ENCODE measurements at places on chromosomes 6 and 20.

GRCh38 chr6:154460306-154461071, 50.0 kb downstream of the CNKSR3 start:
- DNase-seq, result no peak

- no peak for DNase-seq
Observed at GRCh38 chr6:145139140-145139850, 596.0 kb downstream of the EPM2A start.

GRCh38 chr6:100565439-100566104, 100.9 kb upstream of the SIM1 start:
- DNase-seq, result no peak

DNA sequence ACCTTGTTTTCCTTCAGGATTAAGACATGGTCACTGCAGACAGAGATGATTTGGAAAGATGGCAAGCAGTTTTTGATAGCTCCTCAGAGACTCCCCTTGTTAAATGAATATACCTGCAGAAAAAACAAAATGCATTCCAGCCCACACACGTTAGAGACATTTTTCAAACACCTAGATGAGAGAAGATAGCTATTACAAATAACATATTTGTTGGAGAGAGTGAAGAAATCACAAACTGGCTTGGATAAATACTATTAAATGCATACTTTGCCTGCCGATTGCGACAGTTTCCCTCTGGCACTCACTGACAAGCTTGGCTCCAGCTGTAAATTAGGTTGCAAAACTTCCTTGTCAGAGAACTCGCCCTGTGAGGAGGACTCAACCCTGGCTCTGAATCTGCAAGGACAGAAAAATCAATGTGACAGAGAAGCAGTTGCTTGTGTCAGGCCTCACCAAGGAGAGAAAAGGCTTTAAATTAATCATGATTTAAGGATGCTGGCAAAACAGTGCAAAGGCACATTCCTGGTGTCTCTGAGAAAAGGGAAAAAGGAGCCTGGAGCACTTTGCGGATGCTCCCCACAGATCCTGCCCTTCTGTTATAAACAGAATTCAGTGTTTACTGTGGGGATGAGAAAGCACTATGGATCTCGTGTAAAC, 423.7 kb upstream of the MARCKS start:
- no peak for DNase-seq

GRCh38 chr6:139825935-139826374, 451.5 kb upstream of the CITED2 start:
- no peak for DNase-seq

- DNase-seq, result no peak
Observed at GRCh38 chr6:16562498-16562897, 198.8 kb downstream of the ATXN1 start.

GRCh38 chr20:17226410-17227218, at the start of gene PCSK2:
TSS of gene PCSK2 (plus strand) at chr20:17227040. CDS start at chr20:17227306, 266 bp downstream.
- no peak for DNase-seq

DNA sequence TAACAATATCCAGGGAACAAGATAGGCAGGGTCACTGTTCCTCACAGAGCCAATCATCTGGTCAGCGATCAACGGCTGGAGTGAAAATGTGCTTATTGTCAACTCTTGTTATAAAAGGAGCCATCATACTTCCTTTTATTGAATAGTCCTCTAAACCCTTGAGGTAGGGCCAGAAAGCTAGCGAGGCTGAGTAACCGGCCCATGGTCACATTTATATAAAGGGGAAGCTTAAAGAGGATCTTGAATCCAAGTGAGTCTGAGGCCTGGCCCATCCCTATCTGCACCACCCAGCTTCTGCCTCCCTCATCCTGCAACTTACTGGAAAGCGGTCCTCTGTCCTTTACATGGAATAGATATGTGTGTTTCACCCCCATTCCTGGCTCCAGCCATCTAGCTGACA, 9.5 kb downstream of the PHACTR3 start:
- DNase-seq, result no peak

GRCh38 chr6:169858935-169859351, 107.5 kb downstream of the ERMARD start:
- DNase-seq, result no peak

- no peak for DNase-seq
Observed at GRCh38 chr6:43250992-43251373, 7.7 kb downstream of the TTBK1 start.

GRCh38 chr6:8750627-8751026, 315.3 kb upstream of the SLC35B3 start:
- no peak for DNase-seq

DNA sequence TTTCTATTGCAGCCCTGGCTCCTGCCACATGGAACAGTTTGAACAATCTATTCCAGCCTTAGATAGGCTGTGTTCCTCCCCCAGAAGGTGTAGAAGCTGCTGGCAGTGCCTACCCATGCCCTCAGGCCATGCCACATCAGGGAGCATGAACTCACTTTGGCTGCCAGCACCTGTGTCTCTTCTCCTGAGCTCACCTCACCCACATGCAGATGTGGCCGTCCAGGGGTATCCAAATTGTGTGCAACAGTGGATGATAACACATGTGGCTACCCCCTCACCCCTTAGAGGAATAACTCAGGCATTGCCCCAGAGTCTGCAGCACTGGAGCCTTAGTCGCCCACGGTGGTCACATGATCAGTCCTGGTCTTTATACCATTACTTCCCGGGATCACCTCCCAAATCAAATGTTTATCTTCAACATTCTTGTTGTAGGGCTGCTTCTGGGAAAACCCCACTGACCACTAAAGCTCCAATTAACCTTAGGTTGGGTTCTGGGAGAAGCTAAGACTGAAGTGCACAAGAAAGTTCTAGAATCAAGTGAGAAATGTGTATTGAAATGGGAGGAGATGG, 110.4 kb downstream of the BANF2 start:
- no peak for DNase-seq

DNA sequence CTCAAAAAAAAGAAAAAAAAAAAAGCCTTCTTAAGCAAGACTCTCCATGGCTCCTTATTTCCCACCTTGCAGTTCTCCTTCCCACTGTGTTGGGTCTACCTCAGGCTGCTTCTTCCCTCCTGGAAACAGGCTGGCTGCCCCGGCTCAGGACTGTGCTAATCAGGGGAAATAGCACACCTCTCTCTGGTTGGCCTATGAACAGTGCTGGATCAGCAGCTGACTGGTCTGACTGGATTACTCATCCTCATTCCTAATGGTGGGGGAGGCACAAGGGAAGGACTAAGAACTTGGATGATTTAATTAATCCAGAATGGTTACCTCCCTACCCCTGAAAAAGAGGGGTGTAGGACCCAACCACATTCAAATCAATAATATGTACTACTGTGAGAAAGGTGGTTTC, 3.9 kb upstream of the SRSF3 start:
- no peak for DNase-seq

- peak; percentile 52 for DNase-seq
Observed at GRCh38 chr20:57622579-57623381, 2.6 kb upstream of the ZBP1 start.

DNA sequence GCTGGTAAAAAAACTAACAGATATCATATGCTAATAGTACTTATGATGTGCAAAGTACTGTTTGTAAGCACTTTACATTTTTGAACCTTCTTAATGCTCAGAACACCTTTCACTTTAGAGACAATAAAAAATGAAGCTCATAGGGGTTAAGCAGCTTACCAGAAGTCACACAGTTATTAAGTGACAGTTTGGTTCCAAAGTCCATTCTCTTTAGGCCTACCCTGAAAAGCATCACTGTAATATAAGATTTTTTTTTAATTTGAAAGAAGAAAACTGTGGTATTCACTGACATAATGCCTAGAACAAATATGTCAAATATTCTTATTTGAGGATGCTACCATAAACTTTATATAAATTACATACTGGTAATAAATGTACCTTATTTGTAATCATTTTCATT, 127.6 kb upstream of the RUNX2 start:
- DNase-seq, result no peak

DNA sequence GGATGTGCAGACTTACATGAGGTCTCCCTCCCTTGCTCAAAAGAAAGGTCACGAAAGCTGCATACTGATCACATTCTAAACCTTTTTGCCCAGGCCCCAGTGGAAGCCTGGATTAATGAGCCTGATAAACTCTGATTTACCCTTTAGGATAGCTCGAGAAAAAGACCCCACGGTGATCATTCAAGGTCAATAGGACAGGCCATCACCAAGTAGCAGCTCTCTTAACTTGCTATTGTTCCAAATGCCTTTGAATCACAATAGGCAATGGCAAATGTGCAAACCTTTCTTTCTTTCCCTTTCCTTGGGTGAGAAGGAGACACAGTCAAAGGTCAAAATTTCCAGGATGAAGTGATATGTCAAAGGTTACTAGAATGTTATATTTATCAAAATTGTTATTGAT, 327.3 kb downstream of the HDGFL1 start:
- DNase-seq, result no peak

DNA sequence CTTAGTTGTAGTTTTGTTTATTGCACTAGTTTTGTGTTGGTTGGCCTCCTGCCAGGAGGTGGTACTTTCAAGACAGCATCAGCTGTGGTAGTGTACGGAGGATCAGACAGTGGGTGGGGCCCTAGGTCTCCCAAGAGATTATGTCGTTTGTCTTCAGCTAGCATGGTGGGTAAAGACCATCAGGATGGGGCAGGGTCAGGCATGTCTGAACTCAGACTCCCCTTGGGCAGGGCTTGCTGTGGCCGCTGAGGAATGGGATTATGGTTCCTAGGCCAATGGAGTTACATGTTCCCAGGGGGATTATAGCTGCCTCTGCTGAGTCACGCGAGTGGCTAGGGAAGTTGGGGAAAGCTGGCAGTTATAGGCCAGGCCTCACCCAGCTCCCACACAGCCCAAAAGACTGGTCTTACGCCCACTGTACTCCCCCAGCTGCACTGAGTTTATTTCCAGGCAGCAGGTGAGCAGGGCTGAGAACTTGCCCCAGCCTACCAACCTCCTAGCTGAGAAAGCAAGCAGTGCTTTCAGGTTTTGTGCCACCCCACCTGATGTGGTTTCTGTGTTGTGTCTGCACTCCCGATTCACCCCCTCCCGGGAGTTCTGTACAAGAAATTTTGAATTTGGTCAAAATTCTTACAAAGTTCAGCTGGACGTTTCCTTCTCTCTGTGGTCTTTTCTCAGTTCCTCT, 24.7 kb downstream of the ZSCAN31 start:
- DNase-seq, result no peak

DNA sequence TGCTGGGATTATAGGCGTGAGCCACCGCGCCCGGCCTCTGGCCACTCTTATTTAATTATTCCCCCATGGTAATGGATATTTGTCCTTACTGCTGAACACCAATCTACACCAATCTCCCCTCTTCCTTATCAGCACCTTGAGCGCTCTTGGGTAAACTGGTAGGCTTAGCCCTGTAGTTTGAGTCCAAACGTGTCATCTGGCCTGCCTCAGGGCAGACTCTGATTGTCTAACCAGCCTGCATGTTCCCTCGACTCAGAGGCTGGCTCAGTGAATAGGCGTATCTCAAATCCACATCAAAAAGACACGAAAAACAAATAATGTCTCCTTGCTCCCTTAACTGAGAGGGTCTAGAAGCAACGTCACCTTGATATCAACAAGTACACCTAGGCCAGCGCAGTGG, 260.9 kb downstream of the TFAP2C start:
- no peak for DNase-seq

DNA sequence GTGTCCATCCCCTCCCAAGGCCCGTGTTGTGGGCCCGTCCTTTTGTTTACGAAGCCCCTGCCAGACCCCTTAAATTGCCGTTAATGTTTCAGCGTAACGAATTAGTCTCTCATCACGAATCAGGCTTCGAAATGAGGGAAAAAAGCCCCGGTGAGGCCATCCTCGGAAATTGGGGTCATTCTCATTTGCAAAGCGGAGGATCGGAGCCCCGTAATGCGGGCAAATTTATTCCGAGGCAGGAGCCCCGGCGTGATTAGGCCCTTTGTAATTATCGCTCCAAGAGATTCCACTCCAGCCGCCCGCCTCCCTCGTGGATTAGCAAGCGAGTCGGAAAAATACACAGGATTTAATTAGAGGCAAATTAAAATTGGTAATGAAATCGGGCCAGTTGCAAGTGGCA, 44.9 kb upstream of the MDFI start:
- DNase-seq, result no peak

GRCh38 chr6:3367630-3368029, 89.2 kb downstream of the SLC22A23 start:
- no peak for DNase-seq

GRCh38 chr6:12071064-12071615, 59.0 kb downstream of the HIVEP1 start:
- DNase-seq, result no peak

DNA sequence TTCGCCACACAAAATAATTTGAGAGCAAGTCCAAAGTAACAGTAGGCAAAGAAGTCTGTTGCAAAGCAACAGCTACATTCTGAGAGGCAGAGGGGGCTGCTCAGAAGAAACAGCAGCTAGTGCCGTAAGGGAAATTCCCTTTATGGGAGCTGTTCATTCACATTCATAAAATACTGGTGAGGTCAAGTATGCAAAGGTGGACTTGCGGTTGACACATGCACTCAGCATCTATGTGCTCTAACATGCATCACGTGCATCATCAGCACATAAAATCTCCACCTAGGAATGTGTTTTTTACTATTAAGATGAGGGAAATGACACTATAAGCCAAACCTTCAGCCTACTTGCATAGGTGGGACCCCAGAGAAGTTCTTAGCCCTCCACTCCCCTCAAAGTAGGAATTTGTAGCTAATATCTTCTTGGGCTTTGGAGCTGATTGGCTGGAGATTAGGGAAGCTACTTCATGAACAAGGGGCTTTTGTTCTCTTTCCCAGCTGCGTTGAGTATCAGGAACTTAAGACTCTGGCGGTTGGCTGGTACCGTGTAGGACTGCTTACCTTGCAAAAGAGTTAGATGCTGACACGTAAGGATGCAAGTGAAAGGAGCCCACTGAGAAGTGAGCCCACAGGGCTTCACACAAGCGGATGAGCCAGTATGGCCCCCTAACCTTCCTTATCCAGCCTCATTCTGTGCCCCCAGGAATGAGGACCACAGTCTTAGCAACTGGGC, 12.4 kb downstream of the CST3 start:
- no peak for DNase-seq

GRCh38 chr20:52305858-52306257, 114.3 kb upstream of the ZFP64 start:
- DNase-seq, result no peak

DNA sequence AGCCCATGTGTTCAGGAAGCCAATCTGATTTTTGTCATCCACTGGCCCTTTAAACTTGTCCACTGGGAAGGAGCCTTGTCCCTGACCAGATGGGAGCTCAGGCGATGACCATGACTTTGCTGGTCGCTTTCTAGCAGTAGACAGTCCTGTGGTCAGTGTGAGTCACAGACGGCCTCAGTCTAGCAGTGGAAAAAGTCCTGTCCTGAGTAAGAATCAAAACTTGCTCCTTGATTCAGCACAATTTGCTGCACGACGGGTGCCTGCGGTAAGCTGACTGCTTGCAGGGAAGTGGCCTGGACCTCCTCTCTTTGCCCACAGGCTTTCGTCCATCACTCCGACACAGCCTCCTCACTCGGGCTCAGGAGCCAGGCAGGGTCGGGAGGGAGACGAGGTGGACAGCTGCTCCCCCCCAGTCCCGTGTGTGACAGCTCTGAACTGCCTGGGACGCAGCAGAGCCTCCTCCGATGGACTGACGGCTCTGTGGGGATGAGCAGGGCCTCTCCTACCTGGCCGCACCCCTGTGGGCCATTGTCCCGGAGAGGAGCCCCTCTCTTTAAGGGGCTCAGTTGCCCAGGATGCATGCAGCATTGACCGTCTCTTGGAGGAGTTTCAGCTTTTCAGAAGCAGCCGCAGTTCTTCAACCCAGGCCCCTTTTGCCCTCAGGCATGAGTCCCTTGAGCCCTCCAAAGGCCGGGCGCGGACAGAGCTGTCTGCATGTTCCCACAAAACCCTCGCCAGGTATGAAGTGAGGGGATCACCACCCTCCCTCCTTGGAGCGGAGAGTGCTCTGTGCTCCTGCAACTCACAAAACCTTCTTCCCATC, 209.2 kb downstream of the ANKRD60 start:
- DNase-seq, result no peak
